ENCODE measurements at places on chromosomes 3 and 15. TPM values are rescaled to one million over a fixed set of nuclear protein-coding genes. Genes with fewer than 3 reads are reported as not detected.

Gene LRRK1
- total RNA-seq = 16.6 TPM

Gene TEX55
- total RNA-seq = not detected

Gene PGBD4
- total RNA-seq = 3.9 TPM

Gene CNTN3
- total RNA-seq = 7.0 TPM

Gene CYP1A2
- not detected for total RNA-seq

Gene MAP1A
- total RNA-seq = 96.1 TPM

Gene CORO2B
- total RNA-seq = 32.9 TPM

Gene VEPH1
- 72.0 TPM for total RNA-seq

Gene RPL22L1
- total RNA-seq = 26.8 TPM

Gene PFKFB4
- total RNA-seq = 62.5 TPM

Gene UBA5
- total RNA-seq = 58.1 TPM

Gene HSPBAP1
- 5.6 TPM for total RNA-seq

Gene CACNA1D
- total RNA-seq = 0.07 TPM

Gene SUCNR1
- total RNA-seq = 51.2 TPM

Gene IQCH
- total RNA-seq = 5.0 TPM

Gene LYZL4
- not detected for total RNA-seq

Gene ST6GAL1
- 22.6 TPM for total RNA-seq

Gene ARNT2
- total RNA-seq = 10.4 TPM

Gene EIF5A2
- total RNA-seq = 22.4 TPM

Gene NAALADL2
- 13.9 TPM for total RNA-seq

Gene C3orf80
- 1.8 TPM for total RNA-seq

Gene PTH1R
- 0.20 TPM for total RNA-seq

Gene LMCD1
- 49.8 TPM for total RNA-seq

Gene CDC25A
- 2.3 TPM for total RNA-seq

Gene SMAD6
- total RNA-seq = 20.8 TPM

Gene PPM1L
- total RNA-seq = 11.6 TPM

Gene GOLGA6D
- not detected for total RNA-seq

Gene ADAMTS9
- total RNA-seq = 3.7 TPM

Gene RBP2
- not detected for total RNA-seq

Gene FANCI
- total RNA-seq = 11.3 TPM

Gene ADGRG7
- not detected for total RNA-seq

Gene AP3B2
- total RNA-seq = 0.39 TPM

Gene DUOX1
- total RNA-seq = not detected

Gene GOLGA6A
- total RNA-seq = 0.07 TPM
